Fibroblast of the conjunctiva (primary cell): ENCODE measurements at places on chromosomes 11 and 22.

- DNase-seq = no peak
These were observed 322.2 kb downstream of the LUZP2 start for GRCh38 chr11:24819006-24819405.

DNA sequence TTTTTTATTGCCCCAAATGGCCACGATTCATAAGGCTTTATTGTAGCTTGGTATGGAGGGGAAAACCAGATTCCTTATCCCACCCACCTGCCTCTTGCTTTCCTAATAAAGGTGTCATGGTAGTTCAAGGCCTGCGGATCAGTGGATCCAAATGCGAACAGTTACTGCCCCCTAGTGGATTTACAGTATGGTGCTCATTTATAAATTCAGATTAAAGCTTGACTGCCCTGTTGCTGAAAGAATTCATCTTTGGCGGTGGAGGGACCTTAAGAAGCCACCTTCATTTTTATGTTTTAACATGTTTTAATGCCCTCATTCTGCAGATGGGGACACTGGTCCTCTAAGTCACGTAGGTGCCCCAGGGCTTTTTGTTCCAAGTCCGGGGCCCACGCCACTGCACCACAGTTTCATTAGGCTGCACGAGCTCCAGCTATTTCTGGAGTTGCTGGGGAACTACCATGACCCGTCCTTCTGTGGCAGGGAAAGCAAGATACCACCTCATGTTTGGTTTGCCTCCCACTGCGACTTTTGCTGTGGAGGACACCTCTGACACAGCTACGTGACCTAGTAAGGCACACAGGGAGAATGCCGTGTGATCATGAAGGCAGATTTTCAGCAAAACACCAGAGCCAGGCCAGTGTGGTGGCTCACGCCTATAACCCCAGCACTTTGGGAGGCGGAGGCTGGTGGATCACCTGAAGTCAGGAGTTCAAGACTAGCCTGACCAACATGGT, 15.6 kb upstream of the INCENP start:
- peak; percentile 56 for DNase-seq

GRCh38 chr22:49871482-49871881, 17.8 kb downstream of the ZBED4 start:
- no peak for DNase-seq

DNA sequence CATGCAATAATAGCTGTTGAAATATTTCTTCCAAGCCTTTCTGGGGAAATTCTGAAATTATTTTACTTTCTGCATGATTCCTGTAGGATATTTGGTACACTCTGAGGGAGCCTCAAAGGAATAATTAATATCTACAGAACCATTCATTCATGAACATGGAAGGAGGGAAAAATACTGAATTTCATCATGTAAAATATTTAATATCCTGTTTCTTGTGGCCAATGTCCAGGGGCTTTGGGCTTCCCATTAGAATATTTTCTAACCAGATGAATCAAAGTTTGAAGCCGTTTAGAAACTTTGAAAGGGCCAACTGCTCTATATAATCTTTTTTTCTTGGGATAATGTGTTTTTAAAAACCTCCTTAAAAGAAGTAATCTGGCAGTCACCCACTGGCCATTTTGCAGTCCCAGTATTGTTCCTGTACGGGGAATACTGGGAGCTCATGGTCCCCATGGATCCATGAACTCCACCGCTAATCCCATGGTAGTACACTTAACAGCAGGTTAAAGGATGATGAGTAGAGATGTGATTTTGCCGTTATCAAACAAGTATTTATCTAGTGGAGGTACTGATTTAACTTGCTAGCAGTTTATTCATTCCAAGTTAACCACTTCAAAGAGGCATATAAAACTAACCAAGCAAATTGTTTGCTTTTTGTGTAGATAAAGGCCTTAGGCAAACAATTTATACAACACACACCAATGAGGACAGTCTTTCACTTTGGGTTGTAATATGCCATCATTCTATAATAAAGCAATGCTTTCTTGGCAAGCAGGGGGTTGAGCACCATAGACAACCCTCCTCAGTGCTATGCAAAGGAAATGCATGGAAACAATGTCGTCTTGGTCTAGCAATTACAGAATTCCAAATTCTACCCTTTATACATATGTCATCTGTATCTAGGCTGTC, 34.5 kb upstream of the BLID start:
- no peak for DNase-seq

GRCh38 chr22:22682807-22683667, 38.6 kb downstream of the GGTLC2 start:
- no peak for DNase-seq

GRCh38 chr11:120710354-120711131, 199.0 kb downstream of the GRIK4 start:
- DNase-seq = peak; percentile 62

DNA sequence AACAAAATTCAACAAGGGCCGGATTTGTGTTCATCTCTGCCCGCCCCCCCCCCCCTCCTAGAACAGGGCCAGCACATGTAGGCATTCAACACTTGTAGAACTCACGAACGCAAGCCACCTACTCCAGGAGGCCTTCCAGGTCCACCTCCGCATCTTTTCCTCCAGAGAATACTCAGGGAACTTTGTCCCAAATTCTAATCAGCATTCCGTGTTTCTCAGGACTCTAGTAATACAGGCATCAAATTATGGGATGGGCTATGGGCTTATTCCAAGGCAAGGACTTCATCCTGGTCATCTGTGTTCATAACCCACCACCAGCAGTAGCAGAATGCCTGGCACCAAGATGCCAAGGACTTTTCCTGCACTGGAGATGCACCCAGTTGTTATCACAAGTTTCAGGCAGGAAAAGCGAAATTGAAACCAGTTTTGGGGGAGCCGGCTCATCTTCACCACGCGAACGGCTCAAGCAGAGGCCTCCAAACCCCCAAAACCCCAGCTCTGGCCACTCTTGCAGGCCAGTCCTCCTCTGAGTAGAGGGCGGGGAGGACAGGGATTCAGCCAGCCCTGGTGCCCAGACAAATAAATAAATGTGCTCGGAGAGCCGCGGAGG, 462 bp downstream of the UBE2L6 start:
- DNase-seq = no peak

DNA sequence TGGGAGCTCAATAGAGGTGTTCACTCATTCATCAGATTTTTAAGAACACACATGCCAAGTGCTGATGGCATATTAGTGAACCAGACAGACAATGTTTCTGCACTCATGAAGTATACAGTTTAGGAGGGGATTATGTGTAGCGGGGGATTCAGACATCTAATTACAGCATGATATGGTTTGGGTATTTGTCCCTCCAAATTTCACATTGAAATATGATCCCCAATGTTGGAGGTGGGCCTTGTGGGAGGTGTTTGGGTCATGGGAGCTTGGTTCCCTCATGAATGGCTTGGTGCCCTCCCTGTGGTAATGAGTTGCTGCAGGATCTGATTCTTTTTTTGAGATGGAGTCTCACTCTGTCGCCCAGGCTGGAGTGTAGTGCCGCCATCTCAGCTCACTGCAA, 8.9 kb upstream of the RAB3IL1 start:
- DNase-seq = no peak

GRCh38 chr11:32752001-32752400, 42.5 kb downstream of the CCDC73 start:
- no peak for DNase-seq

DNA sequence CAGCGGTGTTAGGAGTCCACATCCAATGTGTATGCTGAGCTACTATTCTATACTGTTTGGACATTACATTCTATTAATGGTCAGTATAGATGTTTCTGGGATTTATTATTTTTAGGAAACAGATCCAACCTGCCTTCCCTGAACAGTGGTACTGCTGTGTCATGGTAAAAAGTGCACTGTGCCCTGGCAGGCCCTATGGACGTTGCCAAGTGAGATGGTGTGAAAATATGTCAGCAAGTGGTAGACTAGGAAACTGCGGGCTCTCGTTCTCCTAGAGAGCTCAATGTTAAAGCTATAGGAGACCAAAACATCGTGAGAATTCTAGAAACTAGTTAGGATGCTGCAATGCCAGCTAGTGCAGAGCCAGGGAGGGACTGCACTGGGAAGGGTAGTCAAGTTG, 26.0 kb upstream of the CYP2D6 start:
- no peak for DNase-seq

GRCh38 chr11:116504541-116505297, 268.1 kb downstream of the BUD13 start:
- DNase-seq = no peak

DNA sequence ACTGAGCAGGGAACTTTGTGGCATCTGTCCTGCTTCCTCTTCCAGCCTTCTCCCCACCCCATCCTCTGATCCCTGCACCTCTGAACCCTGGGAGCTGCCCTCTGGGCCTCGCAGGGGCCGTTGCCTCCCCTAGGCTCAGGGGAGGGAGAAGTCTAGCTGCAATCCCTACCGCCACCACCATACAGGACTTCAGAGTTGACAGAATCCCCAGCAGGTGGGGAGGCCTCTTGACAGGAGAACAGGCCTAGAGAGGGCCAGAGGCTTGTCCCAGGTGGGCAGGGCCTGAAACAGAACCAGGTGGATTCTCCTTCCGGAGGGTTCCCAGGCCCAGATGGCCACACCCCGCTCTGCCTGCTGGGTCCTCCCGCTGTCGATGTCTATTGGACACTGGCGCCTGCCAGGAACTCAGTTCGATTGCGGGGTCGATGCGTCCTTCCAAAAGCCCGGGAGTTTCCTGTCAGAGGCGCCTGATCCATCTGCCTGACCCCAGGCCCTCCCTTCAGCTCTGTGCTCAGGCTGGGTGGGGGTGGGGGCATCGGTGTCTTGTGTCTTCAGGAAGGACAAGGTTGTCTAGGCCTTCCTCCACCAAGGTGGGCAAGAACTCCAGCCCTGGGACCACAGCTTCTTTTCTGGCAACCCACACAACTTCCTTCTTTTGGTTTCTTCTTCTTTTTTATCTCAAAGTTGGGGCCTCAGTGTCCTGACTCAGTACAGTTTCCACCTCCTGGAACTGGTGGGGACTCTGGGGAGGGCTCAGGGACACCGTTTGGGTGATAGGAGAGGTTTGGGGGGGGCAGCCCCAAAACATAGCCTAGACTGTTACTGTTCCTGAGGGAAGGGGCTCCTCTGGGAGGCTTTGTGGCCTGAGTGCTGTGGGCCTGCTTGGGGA, 6.4 kb downstream of the STARD10 start:
- no peak for DNase-seq

- no peak for DNase-seq
These were observed 1.9 kb downstream of the BLID start for GRCh38 chr11:122113836-122114825.

GRCh38 chr11:126194121-126194543, 17.3 kb downstream of the RPUSD4 start:
- DNase-seq = peak; percentile 18

GRCh38 chr11:119011476-119012053, 6.6 kb downstream of the RPS25 start:
- DNase-seq = no peak

- no peak for DNase-seq
These were observed 2.3 kb downstream of the ATG16L2 start for GRCh38 chr11:72816404-72816990.

GRCh38 chr11:3231550-3231850, 717 bp downstream of the MRGPRE start:
- no peak for DNase-seq

- DNase-seq = no peak
These were observed 385.6 kb downstream of the DCDC1 start for GRCh38 chr11:30983776-30984441.

GRCh38 chr11:102853956-102854355, 10.5 kb upstream of the MMP3 start:
- DNase-seq = no peak

DNA sequence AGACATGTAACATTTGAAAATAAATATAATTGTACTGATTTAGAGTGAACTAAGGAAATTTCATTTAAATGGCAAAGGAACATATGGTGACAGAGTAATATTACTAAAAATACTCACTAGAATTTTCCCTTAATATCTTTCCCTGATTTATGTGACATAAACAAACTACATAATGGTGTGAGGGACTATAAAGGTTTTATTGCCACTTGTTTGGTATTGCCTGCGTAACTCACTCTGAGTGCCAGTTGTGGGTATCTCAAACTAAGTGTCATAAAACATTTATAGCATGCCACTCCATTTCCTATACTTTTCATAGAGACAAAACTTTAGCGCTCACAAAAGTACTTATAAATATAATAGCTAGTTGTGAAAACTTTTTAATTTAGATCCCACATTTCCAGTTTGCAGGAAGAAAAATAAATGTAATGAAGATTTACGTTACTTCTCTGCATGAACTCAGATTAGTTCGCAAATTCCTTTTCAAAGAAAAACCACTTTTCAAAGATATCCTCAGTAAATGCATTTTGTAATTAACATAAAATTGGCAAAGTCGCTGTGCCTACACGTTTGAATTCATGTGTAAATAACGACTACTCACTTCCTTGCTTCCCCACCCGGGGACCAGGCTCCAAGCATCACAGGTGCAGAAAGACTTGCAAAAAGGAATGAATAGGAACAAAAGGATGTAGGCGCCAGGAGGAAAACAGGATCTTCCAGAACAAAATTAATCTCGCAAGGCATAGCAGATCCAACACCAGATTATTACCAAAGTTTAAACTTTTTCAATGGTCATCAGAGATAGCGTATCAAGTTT, 1.6 kb upstream of the QSER1 start:
- DNase-seq = no peak

DNA sequence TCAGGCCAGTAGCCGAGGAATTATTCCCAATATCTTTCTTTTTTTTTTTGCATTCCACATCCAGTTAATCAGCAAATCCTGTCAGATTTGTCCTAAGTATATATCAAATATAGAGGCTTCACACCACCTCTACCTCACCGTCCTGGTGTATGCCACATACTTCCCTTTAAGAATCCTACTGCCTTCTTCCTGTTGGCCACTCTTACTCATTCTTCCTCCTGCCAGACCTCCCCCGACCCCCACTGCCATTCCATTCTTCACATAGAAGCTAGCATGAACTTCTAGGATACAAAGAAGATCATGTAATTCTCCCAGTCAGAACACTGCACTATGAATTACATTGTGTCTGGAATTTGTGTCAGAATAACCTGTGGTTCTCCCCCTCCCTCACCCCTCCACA, 89.5 kb downstream of the TRIM44 start:
- no peak for DNase-seq

GRCh38 chr22:50261615-50262459, at the start of gene MAPK12:
Gene MAPK12, minus strand, starts transcription at chr22:50261683. Its CDS starts 174 bp downstream, at chr22:50261509.
- no peak for DNase-seq

- no peak for DNase-seq
These were observed 590 bp upstream of the IFITM10 start for GRCh38 chr11:1750840-1751530.

- no peak for DNase-seq
These were observed 90.4 kb downstream of the TTC28 start for GRCh38 chr22:28589102-28589750.

DNA sequence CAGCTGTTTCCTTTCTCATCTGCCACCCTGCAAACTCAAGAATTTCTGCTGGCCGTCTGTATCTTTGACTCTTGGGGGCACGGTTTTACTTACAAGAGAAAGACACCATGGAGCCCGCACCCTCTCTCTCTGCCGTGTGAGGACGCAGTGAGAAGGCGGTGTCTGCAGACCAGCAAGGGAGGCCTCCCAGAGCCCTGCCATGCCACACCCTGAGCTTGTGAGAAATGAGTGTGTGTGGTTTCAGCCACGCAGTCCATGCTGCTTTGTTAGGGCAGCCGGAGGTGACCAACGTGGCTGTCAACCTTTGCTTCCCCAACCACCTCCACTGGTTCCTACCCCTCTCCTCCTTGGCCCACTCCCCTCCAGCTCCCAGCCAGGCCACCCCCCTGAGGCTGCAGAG, 70.1 kb upstream of the NUP50 start:
- no peak for DNase-seq
